ENCODE measurements at places on chromosomes 6 and 20. TPM values are rescaled to one million over a fixed set of nuclear protein-coding genes. Genes with fewer than 3 reads are reported as not detected.

Gene LPA
- not detected for total RNA-seq

Gene ABHD12
- 28.7 TPM for total RNA-seq

Gene IL17F
- not detected for total RNA-seq

Gene TRIM31
- total RNA-seq = not detected

Gene MYCT1
- total RNA-seq = not detected

- no peak for DNase-seq
- no peaks in the 10 kb centered on the region for H3K4me1 ChIP-seq
- H3K4me3 ChIP-seq = no peak overlapping the region
- H3K27me3 ChIP-seq = peaks cover 8% of the 10 kb centered on the region
- no peaks in the 10 kb centered on the region for H3K36me3 ChIP-seq
Observed at GRCh38 chr6:152087701-152088100, 280.2 kb downstream of the ESR1 start.

- peaks cover 32% of the 10 kb centered on the region for H3K4me1 ChIP-seq
- no peak overlapping the region for H3K27ac ChIP-seq
Observed at GRCh38 chr20:33790566-33790965, 20.6 kb upstream of the CHMP4B start.

GRCh38 chr20:79565-79964 lies 7.9 kb upstream of the DEFB125 start:
- no peak for DNase-seq
- H3K4me1 ChIP-seq = no peaks in the 10 kb centered on the region
- no peak overlapping the region for H3K27ac ChIP-seq
- H3K36me3 ChIP-seq = no peaks in the 10 kb centered on the region
- H3K4me3 ChIP-seq = no peak overlapping the region
- peaks cover 32% of the 10 kb centered on the region for H3K27me3 ChIP-seq

DNA sequence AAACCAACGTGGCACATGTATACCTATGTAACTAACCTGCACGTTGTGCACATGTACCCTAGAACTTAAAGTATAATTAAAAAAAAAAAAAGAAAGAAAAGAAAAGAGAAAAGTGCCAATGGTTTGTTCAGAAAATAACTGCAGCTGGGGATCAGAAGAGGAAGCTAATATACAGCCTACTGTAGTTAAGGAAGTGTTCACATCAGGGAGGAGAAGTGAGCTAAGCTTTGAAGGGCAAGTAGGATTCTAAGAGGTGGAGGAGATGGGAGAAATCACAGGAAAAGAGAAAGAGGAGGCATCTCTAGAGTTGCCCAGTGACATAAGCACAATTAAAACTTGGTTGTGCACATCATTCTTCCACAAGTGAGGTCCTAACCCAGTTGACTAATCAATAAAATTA lies 214.4 kb upstream of the DTNBP1 start:
- H3K27me3 ChIP-seq = peaks cover 5% of the 10 kb centered on the region
- no peak overlapping the region for H3K27ac ChIP-seq
- no peaks in the 10 kb centered on the region for H3K36me3 ChIP-seq
- no peak overlapping the region for H3K4me3 ChIP-seq
- no peak for DNase-seq
- H3K4me1 ChIP-seq = peaks cover 18% of the 10 kb centered on the region

- no peaks in the 10 kb centered on the region for H3K36me3 ChIP-seq
- no peaks in the 10 kb centered on the region for H3K4me1 ChIP-seq
- DNase-seq = no peak
- no peak overlapping the region for H3K27ac ChIP-seq
- H3K27me3 ChIP-seq = no peaks in the 10 kb centered on the region
- H3K4me3 ChIP-seq = no peak overlapping the region
Observed at GRCh38 chr6:81624453-81624852, 128.0 kb downstream of the TENT5A start.

GRCh38 chr6:34570066-34570833 lies 14.1 kb upstream of the SPDEF start:
- H3K4me1 ChIP-seq = no peaks in the 10 kb centered on the region
- H3K36me3 ChIP-seq = no peaks in the 10 kb centered on the region
- DNase-seq = no peak

DNA sequence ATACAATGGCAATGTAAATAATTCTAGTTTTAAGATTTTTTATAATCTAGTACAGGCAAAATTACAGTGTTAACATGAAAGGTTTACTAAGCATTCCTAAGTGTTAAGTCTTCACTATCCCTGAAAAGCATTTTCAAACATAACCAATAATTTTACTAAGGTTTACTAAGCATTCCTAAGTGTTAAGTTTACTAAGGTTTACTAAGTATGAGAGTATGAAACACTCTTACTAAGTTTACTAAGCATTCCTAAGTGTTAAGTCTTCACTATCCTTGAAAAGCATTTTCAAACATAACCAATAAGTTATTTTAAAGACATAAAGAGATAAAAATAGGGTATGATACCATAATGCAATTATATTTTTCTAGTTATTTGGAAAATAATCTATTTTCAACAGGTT lies 82.6 kb downstream of the PRSS35 start:
- DNase-seq = no peak
- H3K27ac ChIP-seq = no peak overlapping the region
- H3K36me3 ChIP-seq = no peaks in the 10 kb centered on the region
- no peak overlapping the region for H3K4me3 ChIP-seq
- no peaks in the 10 kb centered on the region for H3K27me3 ChIP-seq

- peaks cover 62% of the 10 kb centered on the region for H3K36me3 ChIP-seq
- H3K4me1 ChIP-seq = peaks cover 47% of the 10 kb centered on the region
- no peak for DNase-seq
- H3K27ac ChIP-seq = peak overlapping the region; percentile 1
Observed at GRCh38 chr20:50572938-50573777, 63.0 kb downstream of the PTPN1 start.

- no peaks in the 10 kb centered on the region for H3K4me1 ChIP-seq
- no peak overlapping the region for H3K27ac ChIP-seq
- DNase-seq = no peak
- no peaks in the 10 kb centered on the region for H3K36me3 ChIP-seq
Observed at GRCh38 chr20:56986931-56987720, 279.3 kb downstream of the BMP7 start.

DNA sequence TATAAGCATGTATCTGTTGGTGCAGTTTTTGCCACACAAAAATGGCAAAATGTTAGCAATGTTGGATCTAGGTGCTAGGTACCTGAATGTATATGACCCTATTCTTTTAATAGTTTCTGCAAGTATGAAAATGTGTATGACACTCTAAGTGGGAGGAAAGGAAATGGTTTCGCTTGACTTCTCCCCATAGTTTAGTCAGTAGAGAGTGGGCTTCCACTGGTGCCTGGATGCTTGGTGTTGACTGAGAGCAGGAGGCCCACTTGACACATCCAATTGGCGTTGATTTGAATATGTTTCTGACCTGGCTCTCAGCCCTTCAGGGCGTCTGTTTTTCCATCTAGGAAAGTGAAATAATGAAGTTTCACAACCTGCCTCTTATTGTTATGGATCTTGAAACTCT lies 41.8 kb upstream of the GABRR1 start:
- H3K27ac ChIP-seq = no peak overlapping the region
- no peak overlapping the region for H3K4me3 ChIP-seq
- no peaks in the 10 kb centered on the region for H3K4me1 ChIP-seq
- H3K36me3 ChIP-seq = no peaks in the 10 kb centered on the region
- peaks cover 4% of the 10 kb centered on the region for H3K27me3 ChIP-seq

DNA sequence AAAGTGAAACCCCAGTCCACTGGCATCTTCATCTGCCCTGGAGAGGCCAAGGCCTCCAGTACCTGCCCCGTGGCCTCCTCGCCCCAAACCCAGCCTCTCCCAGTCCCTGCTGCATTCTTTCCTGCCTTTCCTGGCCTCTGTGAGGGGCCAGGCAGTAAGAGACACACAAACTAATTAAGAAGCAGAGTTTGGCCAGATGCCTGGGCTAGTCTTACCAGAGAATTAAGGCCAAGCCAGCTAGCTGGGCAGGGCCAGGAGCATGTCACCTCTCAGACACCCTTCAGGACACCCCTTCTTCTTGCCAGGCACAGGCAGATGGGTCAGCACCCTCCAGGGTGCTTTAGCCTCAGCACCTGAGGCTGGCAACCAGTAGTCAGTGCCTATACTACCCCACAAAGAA lies 2.4 kb downstream of the MDGA1 start:
- no peaks in the 10 kb centered on the region for H3K36me3 ChIP-seq
- H3K27me3 ChIP-seq = peaks cover 40% of the 10 kb centered on the region
- no peak for DNase-seq
- peak overlapping the region; percentile 71 for H3K4me3 ChIP-seq
- H3K27ac ChIP-seq = no peak overlapping the region

- H3K4me3 ChIP-seq = no peak overlapping the region
- H3K27ac ChIP-seq = no peak overlapping the region
- no peak for DNase-seq
- H3K36me3 ChIP-seq = peaks cover 27% of the 10 kb centered on the region
- peaks cover 23% of the 10 kb centered on the region for H3K4me1 ChIP-seq
- H3K27me3 ChIP-seq = no peaks in the 10 kb centered on the region
Observed at GRCh38 chr20:39029364-39029763, 67.2 kb downstream of the DHX35 start.

DNA sequence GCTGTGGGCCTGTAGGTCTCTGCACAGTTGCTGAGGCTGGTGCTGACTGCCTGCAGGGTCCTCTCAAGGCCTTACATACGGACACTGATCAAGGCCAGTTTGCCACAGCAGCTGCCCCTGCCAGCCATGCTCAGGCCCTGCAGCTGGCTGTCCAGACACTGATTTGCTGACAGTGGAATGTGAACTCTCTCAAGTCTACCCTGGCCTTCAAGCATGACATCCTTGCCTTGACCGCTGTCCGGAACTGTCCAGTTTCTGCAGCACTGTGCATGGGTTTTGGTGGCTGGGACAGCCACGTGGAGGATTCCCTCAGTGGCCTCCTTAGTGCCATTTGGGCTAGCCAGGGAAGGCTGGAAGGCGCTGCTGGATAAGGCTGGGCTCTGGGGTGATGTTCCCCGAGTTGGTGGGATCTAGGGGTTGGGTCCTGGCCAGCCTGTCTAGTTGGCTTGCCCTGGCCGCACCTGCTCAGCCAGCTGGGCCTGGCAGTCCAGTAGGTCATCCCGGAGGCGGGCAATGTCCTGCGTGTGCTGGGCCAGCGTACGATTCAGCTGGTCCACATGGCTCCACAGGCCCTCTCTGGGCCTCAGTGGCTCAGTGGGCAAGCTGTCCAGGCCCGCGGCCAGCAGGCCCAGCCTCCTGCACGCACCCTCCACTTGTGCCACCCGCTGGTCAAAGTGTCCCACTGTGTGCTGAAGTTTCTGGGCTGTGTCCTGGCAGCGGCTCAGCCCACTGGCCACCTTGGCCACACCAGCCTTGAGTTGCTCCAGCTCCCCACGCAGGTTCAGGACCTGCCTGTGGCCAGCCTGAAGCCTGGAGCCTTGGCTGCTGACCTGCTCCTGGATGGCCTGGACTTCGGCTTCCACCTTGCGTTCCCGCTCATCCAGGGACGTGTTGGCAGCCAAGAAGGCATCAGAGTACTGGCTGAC lies 5.5 kb downstream of the EMILIN3 start:
- no peak for DNase-seq
- peaks cover 12% of the 10 kb centered on the region for H3K27me3 ChIP-seq

GRCh38 chr6:131161987-131162386 lies 26.7 kb downstream of the AKAP7 start:
- peaks cover 3% of the 10 kb centered on the region for H3K36me3 ChIP-seq

GRCh38 chr20:59832406-59833363 lies 100.8 kb downstream of the SYCP2 start:
- no peaks in the 10 kb centered on the region for H3K36me3 ChIP-seq
- H3K4me3 ChIP-seq = no peak overlapping the region
- no peaks in the 10 kb centered on the region for H3K4me1 ChIP-seq
- DNase-seq = no peak
- no peak overlapping the region for H3K27ac ChIP-seq

DNA sequence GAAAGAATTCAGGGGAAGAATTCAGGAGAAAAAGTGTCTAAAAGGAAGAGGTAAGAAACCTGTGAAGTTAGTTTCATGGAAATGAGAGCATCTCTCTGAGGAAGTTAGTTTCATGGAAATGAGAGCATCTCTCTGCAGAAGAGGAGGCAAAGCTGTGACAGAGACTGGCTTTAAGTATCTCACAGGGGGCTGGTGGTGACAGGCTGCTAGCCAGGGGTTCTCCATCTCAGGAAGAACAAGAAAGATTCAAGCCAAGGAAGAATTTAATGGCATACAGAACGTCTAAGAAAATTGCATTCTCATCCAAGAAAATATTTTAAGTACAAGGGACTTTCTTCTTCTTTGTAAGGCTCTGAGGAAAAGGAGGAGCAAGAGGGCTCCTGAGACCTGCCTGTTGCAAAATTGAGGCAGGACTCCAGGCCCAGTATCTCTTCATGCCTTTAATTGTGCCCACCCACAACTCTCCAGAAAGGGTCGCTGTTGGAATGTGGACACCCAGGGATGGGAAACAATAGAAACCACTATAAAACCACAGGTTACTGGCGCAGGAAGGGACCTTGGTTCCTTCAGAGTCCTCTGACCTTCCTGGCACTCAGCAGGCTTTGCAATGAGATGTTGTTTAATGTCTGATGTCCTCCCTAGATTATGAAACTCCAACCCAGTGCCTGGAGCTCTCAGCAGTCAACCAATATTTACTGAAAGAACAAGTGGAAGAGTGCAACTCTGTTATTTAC lies 136.8 kb downstream of the FNDC1 start:
- H3K27me3 ChIP-seq = peaks cover 7% of the 10 kb centered on the region
- no peak overlapping the region for H3K4me3 ChIP-seq
- DNase-seq = no peak
- no peaks in the 10 kb centered on the region for H3K36me3 ChIP-seq

- H3K36me3 ChIP-seq = no peaks in the 10 kb centered on the region
- H3K27ac ChIP-seq = no peak overlapping the region
- H3K4me3 ChIP-seq = no peak overlapping the region
- no peaks in the 10 kb centered on the region for H3K27me3 ChIP-seq
- no peak for DNase-seq
Observed at GRCh38 chr6:23478312-23478711, 647.7 kb upstream of the NRSN1 start.

- H3K4me1 ChIP-seq = no peaks in the 10 kb centered on the region
- no peak overlapping the region for H3K27ac ChIP-seq
- no peak for DNase-seq
- no peak overlapping the region for H3K4me3 ChIP-seq
Observed at GRCh38 chr6:121984956-121985355, 414.5 kb upstream of the HSF2 start.

GRCh38 chr20:38108438-38108985 lies 56.6 kb downstream of the TGM2 start:
- H3K4me3 ChIP-seq = no peak overlapping the region
- no peak overlapping the region for H3K27ac ChIP-seq
- H3K36me3 ChIP-seq = no peaks in the 10 kb centered on the region

- H3K27me3 ChIP-seq = peaks cover 19% of the 10 kb centered on the region
- no peak overlapping the region for H3K27ac ChIP-seq
- DNase-seq = no peak
- H3K4me1 ChIP-seq = peaks cover 28% of the 10 kb centered on the region
- H3K4me3 ChIP-seq = no peak overlapping the region
Observed at GRCh38 chr6:57216235-57217101, 5.6 kb downstream of the RAB23 start.
